ENCODE measurements at places on chromosomes 16 and 17. TPM values are rescaled to one million over a fixed set of nuclear protein-coding genes. Genes with fewer than 3 reads are reported as not detected.

DNA sequence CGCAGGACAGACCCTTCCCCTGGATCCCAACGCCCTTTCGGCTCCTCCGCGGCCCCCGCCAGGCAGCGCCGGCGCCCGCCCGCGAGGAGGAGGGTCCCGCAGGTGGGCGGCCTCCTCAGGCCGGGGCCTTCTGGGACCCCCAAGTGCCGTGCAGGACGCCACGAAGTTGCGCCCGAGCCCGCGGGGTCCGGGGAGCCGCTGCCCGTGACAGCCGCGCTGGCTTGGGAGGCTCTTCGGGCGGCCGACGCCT is 504 bp downstream of the ERN1 start:
- no peak for DNase-seq

- no peak for DNase-seq
Observed at GRCh38 chr17:61803216-61803615, 60.1 kb downstream of the BRIP1 start.

- DNase-seq = no peak
Observed at GRCh38 chr17:48148029-48148770, 40.6 kb downstream of the SNX11 start.

Gene TBX4
- not detected for total RNA-seq

All from activated CD8-positive, alpha-beta T cell treated with anti-CD3 and anti-CD28 coated beads, Interleukin-2, amount 10 ng/mL, durations not matched to agents 7 days and 5 days (primary cell).